Tibial nerve (tissue), 4 donors: ENCODE measurements at places on chromosomes 4 and X.

DNA sequence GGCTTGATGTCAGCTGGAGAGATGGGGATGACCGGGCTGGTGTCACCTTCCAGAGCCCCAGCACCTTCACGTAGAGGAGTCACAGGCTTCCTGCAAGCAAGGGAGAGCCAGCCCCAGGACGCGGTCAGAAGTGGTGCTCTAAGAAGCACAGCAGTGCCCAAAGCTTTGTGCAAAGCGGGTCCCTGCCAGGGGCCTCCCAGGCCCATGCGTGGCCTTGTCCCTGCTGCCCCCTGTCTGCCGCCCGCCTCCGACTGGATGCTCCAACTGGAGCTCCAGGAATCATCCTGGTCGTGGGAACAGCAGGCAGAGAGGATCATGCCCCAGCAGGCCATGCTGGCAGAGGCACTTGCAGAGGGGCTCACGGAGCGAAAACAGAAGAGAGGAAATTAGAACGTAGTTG is 40.1 kb upstream of the LRPAP1 start:
- DNase-seq, result no peak

- no peak for DNase-seq
Observed at GRCh38 chr4:24570574-24571236, 13.6 kb downstream of the DHX15 start.

- DNase-seq, result no peak
Observed at GRCh38 chrX:55908661-55909212, 191.2 kb downstream of the RRAGB start.

DNA sequence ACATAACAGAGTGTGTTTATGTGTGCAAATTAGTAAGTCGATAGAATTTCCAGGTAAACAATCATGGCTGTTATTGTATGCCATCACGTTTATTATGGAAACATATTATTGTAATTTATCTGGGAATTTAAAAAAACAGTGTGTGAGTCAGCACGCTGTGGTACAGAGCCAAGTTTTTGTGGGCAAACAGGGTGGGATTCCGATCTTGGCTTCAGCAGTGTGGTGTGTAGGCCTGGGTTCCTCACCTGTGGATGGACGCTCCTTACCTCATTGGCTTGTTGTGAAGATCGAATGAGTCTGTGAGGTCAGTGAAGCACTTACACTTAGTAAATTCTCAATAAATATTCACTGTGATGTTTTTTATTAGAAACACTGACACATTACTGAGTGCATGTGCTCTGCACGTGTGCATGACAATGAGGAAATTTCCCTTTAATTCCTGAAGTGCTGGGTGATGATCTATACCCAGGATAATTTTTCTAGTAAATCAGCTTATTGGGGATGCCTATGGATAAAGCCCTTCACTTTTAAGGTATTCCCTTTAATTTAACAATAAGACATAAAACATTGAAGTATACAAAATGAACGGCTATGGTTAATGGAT is 36.4 kb downstream of the SLIT2 start:
- no peak for DNase-seq

GRCh38 chrX:108439426-108439942 is at the start of gene COL4A5:
Gene COL4A5 (plus strand): TSS chrX:108439838. CDS start chrX:108440126, 288 bp downstream.
- DNase-seq, result peak; percentile 4

DNA sequence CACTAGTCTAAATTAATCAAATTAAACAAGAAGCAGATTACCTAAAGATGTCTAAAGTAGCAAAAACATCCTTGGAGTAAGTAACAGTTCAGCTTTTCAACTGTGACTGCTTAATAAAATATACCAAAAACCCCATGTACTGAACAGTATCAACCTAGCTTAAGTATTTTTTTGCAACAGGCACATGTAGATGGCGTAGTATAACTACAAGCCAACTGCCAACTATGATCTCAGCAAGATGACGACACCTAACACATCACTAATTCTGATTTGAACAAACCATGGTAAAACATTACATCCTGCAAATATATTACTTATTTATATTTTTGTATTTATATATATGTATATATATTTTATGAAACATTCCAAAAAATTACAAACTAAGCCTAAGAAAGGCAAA is 24.5 kb downstream of the DHX15 start:
- DNase-seq, result no peak

GRCh38 chr4:244471-244870 is 60.8 kb downstream of the ZNF732 start:
- no peak for DNase-seq

DNA sequence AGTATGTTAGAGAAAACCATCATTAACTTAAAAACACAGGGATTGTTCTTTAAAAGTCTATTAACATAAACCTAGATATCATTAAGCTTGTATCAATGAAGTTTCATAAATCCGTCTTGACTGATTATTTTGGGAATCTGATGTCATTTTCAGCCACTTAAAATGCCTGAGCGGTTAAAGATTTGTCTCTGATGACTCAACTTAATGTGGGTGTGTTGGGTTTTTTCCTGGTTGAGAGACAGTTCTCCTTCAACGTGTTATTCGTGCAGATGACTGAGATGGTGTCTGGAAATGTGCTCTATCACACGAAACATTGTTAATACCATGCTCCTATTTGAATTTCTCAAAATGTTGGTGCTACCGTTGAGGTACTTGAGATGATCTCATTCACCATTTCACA is 227.3 kb upstream of the TENM3 start:
- no peak for DNase-seq

GRCh38 chrX:54640736-54641135 is 110.7 kb downstream of the GNL3L start:
- no peak for DNase-seq

GRCh38 chr4:4711902-4712301 is 147.6 kb upstream of the MSX1 start:
- no peak for DNase-seq

DNA sequence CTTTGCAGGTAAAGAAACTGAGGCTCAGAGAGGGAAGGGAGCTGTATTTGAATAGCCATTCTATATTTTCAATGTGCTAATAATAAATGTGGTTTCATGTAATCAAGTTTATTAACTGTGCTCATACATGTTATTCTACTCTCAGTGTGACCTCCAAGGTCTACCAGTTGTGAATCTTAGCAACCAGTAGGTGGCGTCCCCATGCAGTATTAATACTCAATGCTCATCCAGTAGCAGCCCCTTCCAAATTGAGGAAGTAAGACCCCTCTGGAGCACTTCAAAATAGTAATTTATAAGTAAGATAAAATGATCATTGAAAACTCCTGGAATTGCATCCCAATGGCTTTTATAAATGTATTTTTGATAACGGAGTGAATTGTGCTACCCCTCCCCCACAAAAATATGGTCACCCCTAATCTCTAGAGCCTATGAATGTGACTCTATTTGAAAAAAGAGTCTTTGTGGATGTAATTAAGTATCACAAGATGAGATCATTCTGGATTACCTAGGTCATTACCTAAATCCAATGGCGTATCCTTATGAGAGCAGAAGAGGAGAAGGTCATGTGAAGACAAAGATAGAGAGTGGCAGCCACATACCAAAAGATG is 20.4 kb upstream of the SEPSECS start:
- DNase-seq, result no peak

- DNase-seq, result no peak
Observed at GRCh38 chr4:48047421-48047844, 30.9 kb downstream of the NIPAL1 start.

- no peak for DNase-seq
Observed at GRCh38 chr4:153209410-153209809, 5.2 kb downstream of the TRIM2 start.

DNA sequence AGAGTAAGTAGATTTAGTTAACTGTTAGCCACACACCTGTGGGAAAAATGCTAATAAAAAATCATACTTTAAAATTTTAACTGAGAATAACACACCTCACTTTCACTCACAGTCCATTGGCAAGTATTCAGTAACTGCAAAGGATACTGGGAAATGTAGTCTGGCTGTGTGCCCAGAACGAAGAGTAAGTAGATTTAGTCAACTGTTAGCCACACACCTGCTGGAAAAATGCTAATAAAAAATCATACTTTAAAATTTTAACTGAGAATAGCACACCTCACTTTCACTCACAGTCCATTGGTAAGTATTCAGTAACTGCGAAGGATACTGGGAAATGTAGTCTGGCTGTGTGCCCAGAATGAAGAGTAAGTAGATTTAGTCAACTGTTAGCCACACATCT is 178.4 kb upstream of the NWD2 start:
- no peak for DNase-seq

GRCh38 chr4:75101906-75102786 is 169.2 kb downstream of the PARM1 start:
- no peak for DNase-seq

- no peak for DNase-seq
Observed at GRCh38 chr4:95017305-95018064, 259.7 kb downstream of the BMPR1B start.

GRCh38 chr4:11428899-11429698 is 405 bp upstream of the HS3ST1 start:
- DNase-seq, result peak; percentile 71

DNA sequence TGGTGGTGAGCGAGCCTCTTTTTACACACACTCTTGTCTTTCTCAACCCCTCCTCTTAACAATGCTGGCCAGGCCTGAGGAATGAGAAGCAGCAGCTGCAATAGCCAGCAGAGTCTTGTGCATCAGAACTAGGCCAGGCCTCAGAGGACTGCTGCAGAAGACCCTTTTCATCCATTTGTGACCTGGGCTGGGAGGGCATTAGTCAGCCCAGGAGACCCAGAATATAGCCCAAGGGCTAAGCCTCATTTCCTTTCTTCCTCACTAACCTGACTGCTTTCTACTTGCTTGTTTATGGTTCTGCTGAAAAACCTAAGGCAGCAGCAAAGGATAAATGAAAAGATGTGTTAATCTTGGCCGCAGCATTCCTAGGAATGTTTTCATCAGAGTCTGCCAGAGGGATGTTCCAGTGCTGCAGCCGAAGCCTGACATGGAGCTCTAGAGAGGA is 254.7 kb upstream of the AR start:
- peak; percentile 8 for DNase-seq

- DNase-seq, result no peak
Observed at GRCh38 chrX:40671126-40671525, 23.8 kb upstream of the CXorf38 start.

DNA sequence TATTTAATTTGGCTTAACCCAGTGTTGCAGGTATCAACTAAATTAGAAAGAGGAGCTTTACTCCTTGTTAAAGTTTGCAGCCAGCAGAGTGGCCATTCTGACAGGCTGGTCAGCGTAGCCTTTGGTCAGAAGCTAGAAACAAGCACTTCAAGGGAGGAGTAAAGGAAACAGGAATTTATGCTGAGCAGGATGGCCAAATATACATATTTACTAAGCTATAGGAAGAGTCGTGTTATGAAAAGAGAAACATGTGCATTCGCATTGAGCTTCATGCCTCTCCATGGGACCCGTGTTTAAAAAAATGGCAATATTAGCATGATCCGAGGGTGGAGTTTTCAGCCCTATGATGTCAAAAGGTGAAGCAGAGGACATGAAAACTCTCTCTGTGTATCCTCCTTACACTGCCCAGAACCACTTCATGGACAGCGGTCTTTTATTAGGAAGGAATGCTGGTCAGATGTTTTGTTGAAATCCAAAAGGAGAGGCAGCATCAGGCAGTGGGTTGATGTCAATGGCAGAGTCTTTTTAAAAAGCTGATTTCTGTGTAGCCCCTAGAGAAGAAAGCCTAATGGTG is 71.8 kb upstream of the MAPK10 start:
- DNase-seq, result no peak

DNA sequence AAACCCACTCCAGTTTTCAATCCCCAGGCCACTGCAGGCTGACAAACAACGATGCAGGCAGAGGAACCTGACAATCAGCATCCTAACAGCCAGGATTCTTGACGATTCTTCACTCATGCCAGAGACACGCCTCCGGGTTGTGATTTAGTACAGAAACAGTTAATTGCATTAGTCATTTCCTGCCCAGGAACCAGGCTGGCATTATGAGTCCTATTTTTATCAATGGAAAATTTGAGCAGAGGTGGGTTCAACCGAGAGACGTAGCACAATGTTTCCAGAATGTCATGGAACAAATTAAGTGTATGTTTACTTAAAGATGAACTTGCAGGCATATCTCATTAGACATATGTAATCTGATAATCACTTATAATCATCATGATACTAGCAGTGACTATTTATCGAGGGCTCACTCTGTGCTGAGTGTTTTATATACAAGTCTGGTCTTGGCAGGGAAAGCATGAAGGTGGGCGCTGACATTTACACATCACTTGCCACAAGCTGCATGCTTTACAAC is 159.7 kb downstream of the NSUN7 start:
- DNase-seq, result no peak

DNA sequence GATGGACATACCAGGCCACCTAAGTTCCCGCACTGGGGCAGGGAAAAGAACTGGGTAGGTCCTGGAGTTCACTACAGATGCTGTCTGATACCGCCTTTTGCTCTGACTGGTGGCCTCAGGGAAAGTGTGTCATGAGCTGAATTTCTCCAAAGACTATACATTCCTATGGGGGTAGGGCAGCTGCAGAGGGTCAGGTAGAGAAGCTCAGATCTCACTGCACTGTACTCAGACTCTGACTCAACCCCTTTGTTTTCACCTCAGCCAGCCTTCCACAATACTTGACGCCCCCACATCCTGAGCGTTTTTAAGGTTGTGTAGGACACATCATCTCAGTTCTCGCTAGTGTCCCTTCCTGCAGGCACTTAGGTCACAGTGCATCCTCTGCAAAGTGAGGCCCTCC is 7.8 kb downstream of the GATB start:
- DNase-seq, result no peak

GRCh38 chr4:123826896-123827295 is 430.3 kb downstream of the SPRY1 start:
- no peak for DNase-seq

GRCh38 chr4:140168936-140169335 is 15.0 kb upstream of the MAML3 start:
- DNase-seq, result no peak

GRCh38 chr4:44679060-44679459 is 840 bp downstream of the GUF1 start:
- no peak for DNase-seq

- DNase-seq, result no peak
Observed at GRCh38 chr4:26985873-26986272, 125.2 kb downstream of the STIM2 start.

DNA sequence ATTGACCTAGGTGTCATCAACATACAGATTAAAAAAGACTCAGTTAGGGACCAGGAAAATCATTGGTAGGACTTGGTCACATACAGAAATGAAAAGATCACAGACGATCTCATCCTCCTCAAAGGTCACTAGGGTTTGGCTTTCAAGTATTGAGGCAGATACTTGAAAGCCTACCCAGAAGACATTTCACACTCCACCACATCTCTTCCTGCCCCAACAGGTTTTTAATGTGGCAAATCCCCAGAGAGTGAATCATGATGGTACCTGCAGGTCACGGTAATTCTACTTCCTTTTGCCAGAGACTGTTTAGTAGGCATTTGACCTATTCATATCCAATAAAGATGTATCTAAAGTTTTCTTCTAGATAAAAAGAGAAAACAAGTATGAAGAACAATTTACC is 44.1 kb downstream of the INPP4B start:
- no peak for DNase-seq

DNA sequence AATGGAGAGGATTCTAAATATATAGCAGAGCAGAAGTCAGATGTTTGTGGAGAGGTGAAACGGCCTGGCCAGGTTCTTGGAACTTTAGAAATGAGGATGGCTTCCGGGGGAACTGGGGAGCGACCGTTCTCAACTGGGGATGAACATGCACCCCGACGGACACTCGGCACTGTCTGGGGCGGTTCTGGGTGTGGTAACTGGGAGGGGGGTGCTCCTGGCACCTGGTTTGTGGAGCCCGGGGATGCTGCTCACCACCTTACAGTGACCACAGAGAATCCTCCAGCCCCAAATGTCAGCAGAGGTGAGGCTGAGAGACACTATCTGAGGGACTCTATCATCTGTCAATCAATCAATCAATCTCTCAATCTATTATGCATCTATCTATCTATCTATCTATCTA is 69.0 kb upstream of the PPP2R3B start:
- no peak for DNase-seq
